ENCODE measurements at places on chromosomes 2 and 18.

DNA sequence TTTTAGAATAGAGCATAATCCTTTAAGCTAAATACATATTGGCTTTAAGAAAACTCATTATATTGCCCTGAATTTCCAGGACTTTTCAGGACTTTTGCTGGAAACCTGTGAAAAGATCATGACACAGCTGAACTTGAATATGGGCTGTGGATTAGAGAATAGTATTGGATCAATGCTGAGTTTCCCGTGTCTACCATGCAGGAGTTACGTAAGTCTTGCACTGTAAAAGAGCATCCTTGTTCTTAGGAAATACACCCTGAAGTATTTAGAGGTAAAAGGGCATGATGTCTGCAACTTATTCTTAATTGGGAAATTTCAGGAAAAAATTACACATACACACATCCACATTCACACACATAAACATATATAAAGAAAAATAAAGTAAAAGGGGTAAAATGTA is 82.1 kb downstream of the ZFP36L2 start:
- no peak overlapping the region for H3K4me3 ChIP-seq
- no peaks in the 10 kb centered on the region for H3K36me3 ChIP-seq
- no peaks in the 10 kb centered on the region for H3K27me3 ChIP-seq
- H3K27ac ChIP-seq, result no peak overlapping the region
- peaks cover 20% of the 10 kb centered on the region for H3K4me1 ChIP-seq
- DNase-seq, result no peak

DNA sequence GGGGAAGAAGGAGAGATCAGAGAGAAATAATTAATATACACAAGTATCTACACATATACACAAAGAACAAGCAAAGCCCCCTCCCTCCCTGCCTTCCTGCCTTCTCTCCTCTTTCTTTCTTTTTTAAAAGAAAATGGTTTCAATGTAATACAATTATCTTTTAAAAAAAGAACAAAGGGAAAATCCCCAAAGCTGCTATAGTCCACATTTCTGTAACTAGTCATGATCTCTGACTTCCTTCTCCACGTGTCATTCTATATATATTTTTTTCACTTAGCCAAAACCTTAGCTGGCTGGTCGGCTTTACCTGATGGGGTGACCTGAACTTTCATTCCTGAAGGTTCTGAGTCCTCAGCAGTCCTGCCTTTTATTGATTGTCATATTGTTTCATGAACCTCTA is 44.3 kb downstream of the MAP3K20 start:
- DNase-seq, result no peak
- peaks cover 20% of the 10 kb centered on the region for H3K36me3 ChIP-seq
- no peaks in the 10 kb centered on the region for H3K4me1 ChIP-seq
- no peak overlapping the region for H3K4me3 ChIP-seq

GRCh38 chr2:106097038-106098000 is 96.8 kb downstream of the UXS1 start:
- H3K4me1 ChIP-seq, result peaks cover 3% of the 10 kb centered on the region
- peaks cover 17% of the 10 kb centered on the region for H3K36me3 ChIP-seq
- no peak overlapping the region for H3K27ac ChIP-seq
- H3K27me3 ChIP-seq, result no peaks in the 10 kb centered on the region
- no peak overlapping the region for H3K4me3 ChIP-seq

DNA sequence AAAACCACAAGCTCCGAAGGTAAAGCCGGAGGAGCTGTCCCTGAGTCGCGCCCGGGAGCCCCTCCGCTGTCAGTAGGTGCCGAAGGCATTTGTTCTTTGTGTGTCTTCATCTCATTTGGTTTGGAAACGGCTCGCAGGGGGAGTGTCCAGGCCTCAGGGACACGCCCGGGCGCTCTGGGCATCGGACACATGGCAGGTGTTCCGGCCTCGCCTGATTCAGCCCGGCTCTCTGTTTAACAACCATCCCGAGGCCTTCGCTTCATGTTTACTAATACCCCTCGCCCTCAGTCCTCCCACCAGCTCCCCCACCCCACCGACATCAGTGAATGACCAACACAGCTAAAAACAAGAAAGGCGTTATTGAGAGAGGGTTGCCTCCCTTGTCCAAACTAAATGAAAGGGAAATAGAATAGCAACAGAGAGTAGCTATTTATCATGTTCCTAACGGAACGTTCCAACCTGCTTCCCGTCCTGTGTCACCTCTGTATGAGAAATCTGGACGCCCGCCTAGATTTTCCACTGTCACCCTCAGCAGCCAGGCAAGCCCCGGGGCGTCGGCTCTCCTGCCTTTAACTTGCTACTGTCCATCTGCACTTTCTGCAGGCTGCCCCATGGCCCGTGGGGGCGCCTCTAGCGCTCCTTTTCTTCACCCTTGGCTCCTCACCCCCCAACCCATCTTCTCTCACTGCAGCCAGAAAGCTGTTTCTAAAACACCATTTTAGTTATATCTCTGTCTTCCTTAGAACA is 73.9 kb downstream of the MYCN start:
- H3K36me3 ChIP-seq, result no peaks in the 10 kb centered on the region
- H3K27me3 ChIP-seq, result no peaks in the 10 kb centered on the region
- no peak for DNase-seq
- H3K4me3 ChIP-seq, result peak overlapping the region; percentile 6

- H3K27ac ChIP-seq, result no peak overlapping the region
- peaks cover 13% of the 10 kb centered on the region for H3K4me1 ChIP-seq
- no peak for DNase-seq
- H3K4me3 ChIP-seq, result no peak overlapping the region
- no peaks in the 10 kb centered on the region for H3K27me3 ChIP-seq
These were observed 55.3 kb downstream of the DTNB start for GRCh38 chr2:25617948-25618646.

- no peaks in the 10 kb centered on the region for H3K4me1 ChIP-seq
- DNase-seq, result no peak
- H3K27ac ChIP-seq, result no peak overlapping the region
These were observed 35.8 kb downstream of the DARS1 start for GRCh38 chr2:135949451-135950234.

GRCh38 chr2:240365971-240366471 is 69.4 kb upstream of the GPC1 start:
- no peaks in the 10 kb centered on the region for H3K27me3 ChIP-seq
- peaks cover 11% of the 10 kb centered on the region for H3K4me1 ChIP-seq
- H3K36me3 ChIP-seq, result no peaks in the 10 kb centered on the region
- no peak overlapping the region for H3K27ac ChIP-seq

Data from neural crest cell (in vitro differentiated cells).